Fibroblast of the aortic adventitia (primary cell): ENCODE measurements at places on chromosomes 13 and 19. TPM values are rescaled to one million over a fixed set of nuclear protein-coding genes. Genes with fewer than 3 reads are reported as not detected.

DNA sequence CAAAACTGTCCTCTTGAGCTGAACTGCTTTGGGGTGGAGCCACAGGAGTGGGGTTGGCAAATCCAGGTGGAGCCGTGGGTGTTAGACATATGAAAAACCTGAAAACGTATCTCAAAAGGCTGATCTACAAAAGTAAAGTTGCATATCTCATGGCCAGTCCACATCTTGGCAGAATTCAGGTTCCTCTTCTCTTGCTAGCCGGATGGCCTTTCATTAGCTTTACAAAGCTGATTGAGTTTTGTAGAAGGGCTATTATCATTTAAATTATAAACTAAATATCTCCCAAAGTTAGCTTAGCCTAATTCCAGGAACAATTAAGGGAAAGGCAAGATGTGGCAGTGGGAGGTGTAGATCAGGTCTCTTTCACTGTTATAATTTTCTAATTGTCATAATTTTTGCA lies 1427.7 kb downstream of the EFNB2 start:
- DNase-seq = no peak

GRCh38 chr13:95604556-95604915 lies 40.0 kb downstream of the DZIP1 start:
- DNase-seq = peak; percentile 6

- no peak for DNase-seq
Measured at GRCh38 chr19:4081441-4082129, 14.9 kb upstream of the ZBTB7A start.

DNA sequence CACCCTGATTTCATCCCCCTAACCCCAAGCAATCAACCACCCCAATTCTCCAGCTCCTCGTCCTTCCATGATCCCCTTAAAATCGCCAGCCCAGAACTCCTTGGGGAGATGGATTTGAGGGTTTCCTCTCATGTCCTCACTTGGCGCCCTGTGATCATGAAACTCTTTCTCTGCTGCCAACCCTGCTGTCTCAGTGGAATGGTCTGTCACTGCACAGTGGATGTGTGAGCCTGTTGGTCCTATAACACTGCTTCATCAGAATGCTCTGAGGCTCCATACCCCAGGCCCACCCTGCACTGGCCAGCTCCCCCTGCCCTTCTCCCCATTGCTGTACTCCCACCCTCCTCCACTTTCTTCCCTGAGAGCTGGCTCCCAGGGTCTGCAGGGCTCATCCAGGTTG lies 12.6 kb upstream of the ZNF792 start:
- no peak for DNase-seq

- no peak for DNase-seq
Measured at GRCh38 chr13:113553511-113554332, 30.8 kb upstream of the TFDP1 start.

DNA sequence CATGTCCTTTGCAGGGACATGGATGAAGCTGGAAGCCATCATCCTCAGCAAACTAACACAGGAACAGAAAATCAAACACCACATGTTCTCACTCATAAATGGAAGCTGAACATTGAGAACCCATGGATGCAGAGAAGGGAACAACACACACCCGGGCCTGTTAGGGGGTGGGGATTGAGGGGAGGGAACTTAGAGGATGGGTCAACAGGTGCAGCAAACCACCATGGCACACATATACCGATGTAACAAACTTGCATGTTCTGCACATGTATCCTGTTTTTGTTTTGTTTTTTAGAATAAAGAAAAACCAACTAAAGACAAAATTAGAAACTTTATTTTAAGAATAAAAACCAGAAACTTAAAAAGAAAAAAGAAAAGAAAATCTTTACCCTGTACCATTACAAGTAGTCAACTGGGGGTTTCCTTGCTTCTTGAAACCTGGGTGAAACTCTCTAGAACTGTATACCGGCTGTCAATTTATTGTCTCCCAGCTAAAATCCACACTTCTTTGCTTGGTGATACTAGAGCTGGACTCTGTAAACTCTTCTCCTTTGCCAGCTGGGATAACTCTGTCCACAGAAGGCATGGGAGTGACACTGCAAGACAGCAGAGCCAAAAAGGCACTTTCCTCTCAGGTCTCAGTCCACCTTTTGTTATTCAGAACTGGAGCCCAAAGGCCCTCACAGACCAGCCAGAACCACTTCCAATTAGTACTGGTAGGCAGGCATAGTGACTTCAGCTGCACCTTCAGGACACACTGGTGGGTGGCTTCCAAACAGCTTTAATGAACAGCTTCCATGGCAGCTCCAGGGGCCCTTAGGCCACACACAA lies 9.0 kb downstream of the MICU2 start:
- no peak for DNase-seq

GRCh38 chr13:65966991-65967451 lies 1263.1 kb downstream of the PCDH9 start:
- peak; percentile 74 for DNase-seq

DNA sequence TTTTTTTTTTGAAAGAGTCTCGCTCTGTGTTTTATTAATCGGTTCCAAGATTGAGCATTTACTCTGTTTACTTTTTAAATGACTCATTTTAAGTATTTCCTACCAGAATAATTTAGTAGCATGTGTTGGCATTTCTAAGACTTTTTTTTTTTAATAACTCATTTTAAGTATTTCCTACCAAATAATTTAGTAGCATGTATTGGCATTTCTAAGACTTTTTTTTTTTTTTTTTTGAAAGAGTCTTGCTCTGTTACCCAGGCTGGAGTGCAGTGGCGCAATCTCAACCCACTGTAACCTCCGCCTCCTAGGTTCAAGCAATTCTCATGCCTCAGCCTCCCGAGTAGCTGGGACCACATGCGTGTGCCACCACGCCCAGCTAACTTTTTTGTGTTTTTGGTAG lies 13.1 kb downstream of the SETDB2 start:
- peak; percentile 11 for DNase-seq

DNA sequence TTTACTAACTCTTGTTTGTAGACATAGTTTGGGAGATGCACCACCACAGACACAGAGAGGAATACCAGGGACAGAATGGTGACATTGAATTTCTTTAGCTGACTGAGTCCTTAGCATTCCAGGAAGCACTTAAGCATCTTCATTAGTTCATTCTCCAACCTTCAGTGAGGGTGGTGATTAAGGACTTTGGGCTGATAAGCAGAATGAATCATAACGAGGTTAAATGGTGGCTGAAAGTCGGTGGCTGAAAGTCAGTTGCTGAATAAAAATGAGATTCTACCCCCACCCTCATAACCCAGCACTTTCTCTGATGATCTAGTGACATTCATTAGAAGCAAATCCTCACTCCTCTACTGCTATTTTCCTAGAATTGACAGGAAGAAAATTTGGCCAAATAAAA lies 10.6 kb downstream of the PCDH8 start:
- DNase-seq = no peak

DNA sequence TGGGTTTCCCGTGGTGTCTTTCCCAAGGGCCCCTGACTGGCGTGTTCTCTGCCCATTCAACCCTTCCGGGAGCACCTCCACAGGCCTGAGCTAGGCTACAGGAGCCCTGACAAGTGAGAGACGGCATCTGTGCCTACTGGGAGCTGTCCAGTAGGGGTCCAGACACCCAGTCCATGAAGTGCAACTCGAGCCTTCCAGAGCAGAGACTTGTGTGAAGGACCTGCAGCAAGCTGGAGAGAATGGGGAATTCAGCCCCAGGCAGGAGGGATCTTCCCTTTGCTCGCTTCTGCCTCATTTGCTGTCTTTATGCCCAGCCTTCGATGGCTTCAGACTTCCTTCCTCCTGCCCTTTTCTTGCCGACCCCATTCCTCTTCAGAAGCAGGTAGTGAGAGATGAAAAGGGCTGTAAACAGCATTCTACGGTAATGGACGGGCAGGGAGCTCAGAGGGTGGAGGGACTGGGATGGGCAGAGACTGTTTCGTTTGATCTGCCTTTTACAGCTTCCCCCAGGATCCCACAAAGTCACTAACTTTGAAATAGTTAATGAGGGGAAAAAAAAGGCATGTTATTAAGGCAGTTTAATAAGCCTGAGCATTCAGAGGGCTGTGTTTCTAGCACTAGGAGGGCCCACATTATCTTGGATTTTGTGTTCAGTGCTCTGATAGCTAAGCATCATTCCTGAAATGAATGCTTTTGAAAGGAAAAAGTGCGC lies 327.6 kb downstream of the FGF9 start:
- no peak for DNase-seq

- DNase-seq = no peak
Measured at GRCh38 chr19:17127671-17128070, 52.1 kb downstream of the MYO9B start.

DNA sequence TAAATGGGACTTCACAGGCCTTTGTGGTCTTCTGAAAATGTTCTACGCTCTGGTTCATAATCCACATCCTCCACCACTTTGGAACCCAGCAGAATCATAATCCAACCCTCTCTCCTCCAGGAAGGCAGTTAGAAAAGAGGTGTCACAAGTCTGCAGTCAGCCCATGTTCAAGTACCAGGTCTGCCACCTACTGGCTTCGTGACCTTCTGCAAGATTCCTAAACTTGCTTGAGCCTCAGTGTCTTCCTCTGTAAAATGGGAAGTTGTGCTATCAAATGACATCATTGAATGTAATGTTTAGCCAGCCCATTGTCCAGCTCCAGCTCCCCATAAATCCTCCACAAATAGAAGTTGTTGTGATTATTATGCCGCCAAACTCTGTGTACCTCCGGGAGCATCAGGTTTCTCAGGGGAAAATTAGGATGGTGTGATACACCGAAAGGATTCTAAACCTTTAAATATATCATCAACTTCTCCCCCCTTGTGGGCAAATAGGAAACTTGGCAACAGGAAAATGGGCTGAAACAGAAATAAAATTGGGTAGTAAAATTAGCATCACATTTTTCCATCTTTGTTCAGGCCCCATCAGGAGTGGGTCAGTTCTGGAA lies 109.7 kb downstream of the NUFIP1 start:
- peak; percentile 72 for DNase-seq

Gene KRTDAP
- not detected in 2 replicates for total RNA-seq

Gene KIR2DL4
- not detected in 2 replicates for total RNA-seq

Gene SERPINE3
- not detected in 2 replicates for total RNA-seq

Gene ACER1
- total RNA-seq = not detected in 2 replicates

Gene SIGLEC12
- not detected in 2 replicates for total RNA-seq

Gene MUC16
- not detected in 2 replicates for total RNA-seq

Gene KCTD12
- 62.6 and 176 TPM in 2 replicates for total RNA-seq

Gene ZNF444
- total RNA-seq = 12.9 and 19.5 TPM in 2 replicates
